ENCODE measurements at places on chromosomes 1 and 21. TPM values are rescaled to one million over a fixed set of nuclear protein-coding genes. Genes with fewer than 3 reads are reported as not detected.

DNA sequence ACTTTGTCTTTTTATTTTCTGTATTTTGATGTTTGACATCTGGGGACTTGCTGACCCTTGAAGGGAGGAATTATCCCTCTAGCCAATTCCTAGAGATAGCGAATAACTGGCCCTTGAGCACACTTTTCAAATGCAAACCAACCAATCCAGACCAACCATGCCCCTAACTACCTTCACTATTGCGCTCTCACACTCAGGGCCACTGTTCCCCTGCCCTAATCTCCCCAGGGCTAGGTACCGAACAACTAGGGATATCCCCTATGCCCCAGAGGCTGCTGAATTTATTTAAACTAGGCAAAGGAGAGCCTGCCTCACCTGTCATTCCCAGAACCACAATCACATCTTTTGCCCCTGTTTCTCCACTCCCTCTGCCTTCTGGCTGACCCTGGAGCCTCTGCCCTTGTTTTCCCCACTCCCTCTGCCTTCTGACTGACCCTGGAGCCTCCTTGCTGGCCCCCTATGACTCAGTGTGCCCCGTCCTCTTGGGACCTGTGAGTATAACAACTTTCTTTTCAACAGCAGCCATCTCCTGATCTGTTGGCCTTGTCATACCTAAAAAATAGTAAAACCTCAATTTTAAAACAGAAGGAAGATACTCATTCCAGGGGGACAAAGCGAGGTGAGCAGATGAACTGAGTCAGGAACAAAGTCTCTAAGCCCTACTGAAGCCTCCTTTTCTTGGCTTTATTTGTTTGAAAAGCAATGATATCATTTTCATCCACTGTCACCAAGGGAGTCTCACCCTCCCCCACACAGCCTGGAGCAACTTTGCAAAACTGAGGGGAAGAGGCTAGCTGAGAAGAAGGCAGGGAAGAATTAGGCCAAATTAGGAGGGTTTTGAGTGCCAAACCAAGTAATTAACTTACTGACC is 115.5 kb downstream of the NMNAT2 start:
- H3K27ac ChIP-seq: no peak overlapping the region
- no peak overlapping the region for H3K4me3 ChIP-seq

DNA sequence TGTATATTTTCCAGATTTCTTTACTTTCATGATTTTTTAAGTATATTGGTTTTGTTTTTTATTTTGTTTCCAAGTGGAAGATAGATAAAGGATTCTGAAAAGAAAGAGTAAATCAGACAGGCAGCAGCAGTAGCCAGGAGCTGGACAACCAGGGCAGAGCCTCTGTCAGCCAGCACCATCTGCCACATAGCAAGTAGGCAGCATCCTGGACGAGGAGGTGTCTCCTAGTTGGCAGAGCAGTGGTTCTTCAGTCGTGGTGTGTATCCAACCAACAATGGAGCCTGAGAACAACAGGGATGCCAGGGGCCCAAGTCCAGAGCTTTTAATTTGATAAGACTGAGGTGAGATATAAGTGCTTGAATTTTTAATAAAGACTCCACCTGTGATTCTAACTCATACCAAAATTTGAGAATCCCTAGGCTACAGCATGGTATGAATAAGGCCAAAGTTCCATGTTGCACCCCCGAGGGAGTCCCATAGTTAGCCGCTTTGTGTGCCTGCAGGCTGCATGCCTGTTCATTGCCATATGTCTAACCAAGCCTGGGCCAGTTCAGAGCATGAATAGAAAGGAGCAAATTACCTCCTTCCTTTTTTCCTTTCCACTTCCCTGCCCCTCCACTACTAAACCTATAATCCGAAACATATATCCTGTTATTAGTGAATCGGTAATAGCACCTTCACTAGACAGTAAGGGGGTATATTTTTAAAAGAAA is 153.2 kb downstream of the NTNG1 start:
- no peaks in the 10 kb centered on the region for H3K4me1 ChIP-seq
- no peaks in the 10 kb centered on the region for H3K27me3 ChIP-seq
- H3K4me3 ChIP-seq: no peak overlapping the region

Gene HAO2
- total RNA-seq: 1.9 TPM

Gene CRYAA
- not detected for total RNA-seq

Gene ADORA3
- total RNA-seq: 10.8 TPM

GRCh38 chr21:15128267-15128666 is 63.5 kb upstream of the NRIP1 start:
- no peaks in the 10 kb centered on the region for H3K36me3 ChIP-seq
- H3K27me3 ChIP-seq: no peaks in the 10 kb centered on the region
- no peak for DNase-seq

GRCh38 chr1:111216751-111217150 is 10.8 kb upstream of the CHI3L2 start:
- no peaks in the 10 kb centered on the region for H3K27me3 ChIP-seq
- no peak overlapping the region for H3K27ac ChIP-seq

DNA sequence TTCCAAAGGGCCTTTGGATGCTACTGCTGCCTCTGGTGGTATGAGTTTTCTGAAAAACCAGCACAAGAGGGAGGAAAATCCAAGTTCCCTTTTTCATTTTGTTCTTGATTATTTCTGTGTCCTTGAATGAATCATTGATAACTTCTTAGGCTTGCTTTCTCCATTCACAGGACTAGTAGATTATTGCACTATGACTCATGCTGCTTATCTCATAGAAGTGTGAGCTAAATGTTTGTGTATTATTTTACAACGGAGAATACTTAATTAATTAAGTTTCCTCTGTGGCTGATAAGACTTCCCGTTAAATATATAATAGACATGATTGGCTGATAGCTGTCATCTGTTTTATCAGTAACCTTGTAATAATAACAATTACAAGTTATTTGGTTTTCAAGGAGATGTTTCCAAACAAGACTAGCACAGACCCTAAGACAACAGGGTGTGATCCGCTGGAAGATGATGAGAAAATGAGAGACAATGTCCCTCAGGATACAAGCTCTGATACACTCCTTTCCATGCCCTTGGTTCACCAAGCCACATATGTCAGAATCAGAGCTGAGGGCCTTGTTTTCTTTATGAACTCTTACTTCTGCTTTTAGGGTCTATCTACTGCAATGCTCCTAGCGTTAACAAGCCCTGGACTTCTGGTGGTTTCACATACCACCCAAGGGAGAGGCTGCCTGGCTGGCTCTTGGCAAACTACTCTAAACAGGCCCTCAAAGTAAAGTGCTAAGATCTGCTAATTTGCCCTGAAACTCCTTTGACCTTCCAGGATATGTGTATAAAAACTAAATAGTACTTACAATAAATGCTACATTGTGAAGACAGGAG is 1078.3 kb downstream of the TTLL7 start:
- no peaks in the 10 kb centered on the region for H3K27me3 ChIP-seq
- H3K4me3 ChIP-seq: no peak overlapping the region
- no peak overlapping the region for H3K27ac ChIP-seq
- no peaks in the 10 kb centered on the region for H3K36me3 ChIP-seq
- H3K4me1 ChIP-seq: no peaks in the 10 kb centered on the region

DNA sequence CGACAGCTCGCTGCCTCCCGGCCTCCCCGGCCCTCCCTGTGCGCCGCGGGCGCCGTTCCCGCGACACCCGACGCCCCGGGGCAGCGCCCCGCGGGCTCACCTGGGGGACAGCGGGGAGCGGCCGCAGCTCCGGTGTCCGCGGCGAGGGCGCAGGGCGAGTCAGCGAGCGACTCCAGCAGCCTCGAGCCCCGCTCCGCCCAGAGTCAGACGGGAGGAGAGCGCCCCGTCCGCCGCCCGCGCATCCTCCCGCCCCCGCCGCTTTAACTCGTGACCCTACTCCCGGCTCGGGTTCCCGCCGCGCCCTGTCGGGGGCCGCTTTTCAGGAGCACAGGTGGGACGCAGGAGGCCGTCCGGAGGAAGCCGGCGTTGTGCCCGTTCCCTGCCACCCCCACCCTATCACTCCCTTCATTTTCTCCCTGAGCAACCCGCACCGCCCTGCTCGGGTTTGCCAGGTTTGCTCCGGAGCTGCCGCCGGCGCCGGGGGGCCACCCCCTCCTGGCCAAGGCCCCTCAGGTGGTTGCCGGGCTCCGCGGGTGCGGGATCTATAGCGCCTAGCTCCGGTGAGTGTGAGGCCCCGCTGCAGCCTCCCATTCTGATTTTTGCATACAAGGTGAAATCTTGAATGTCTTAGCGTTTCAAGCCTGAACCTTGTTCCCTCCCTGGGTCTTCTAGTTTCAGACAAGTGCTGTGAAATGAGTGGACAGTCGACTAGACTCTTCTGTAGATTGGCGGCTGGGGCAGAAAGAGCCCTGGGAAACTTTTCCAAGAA is at the start of gene MCOLN3:
Gene MCOLN3, minus strand, starts transcription at position 205 of the 769 bp plus-strand sequence. CDS start 3,140 bp downstream, outside the sequence.
- peaks cover 19% of the 10 kb centered on the region for H3K27me3 ChIP-seq
- H3K4me3 ChIP-seq: peak within 1 kb of the TSS; percentile 57
- peak within 1 kb of the TSS; percentile 10 for H3K27ac ChIP-seq
- peak; percentile 74 for DNase-seq

DNA sequence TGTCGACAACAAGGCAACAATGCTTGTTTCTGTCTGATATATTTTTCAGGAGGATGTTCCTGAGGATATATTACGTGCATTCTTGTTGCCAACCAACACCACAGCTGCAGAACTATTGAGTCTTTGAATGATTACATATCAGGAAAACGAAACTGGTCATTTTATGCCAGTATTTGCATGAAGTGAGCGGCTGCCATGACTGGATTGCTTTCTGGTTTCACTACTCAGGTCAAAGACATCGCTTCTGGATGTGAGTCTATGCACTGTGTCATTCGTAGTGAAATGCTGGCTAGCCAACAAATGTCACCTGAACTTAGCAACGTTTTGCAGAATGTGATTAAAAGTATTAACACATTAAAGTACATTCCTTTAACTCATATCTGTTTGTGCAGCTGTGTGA is 35.8 kb upstream of the OLFM3 start:
- H3K36me3 ChIP-seq: no peaks in the 10 kb centered on the region
- H3K27ac ChIP-seq: no peak overlapping the region
- no peaks in the 10 kb centered on the region for H3K4me1 ChIP-seq
- DNase-seq: no peak
- no peaks in the 10 kb centered on the region for H3K27me3 ChIP-seq

DNA sequence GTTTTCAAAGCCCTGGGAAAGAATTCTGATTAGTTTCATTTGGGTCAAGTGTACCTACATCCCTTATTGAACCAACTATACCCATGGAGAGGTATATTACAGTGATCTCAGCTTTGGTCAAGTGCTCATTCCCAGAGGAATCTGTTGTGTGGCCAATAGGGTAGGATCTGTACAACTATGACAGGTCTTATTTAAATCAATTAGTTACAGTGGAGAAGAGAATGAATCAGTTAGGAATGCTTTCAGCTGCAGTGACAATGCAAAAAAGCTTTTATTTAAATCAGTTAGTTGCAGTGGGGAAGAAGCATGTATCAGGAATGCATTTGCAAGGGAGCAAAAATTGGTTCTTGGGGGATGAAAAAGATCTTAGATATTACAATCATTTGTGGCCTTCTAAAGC is 119.0 kb downstream of the FGGY start:
- H3K4me1 ChIP-seq: no peaks in the 10 kb centered on the region
- H3K27ac ChIP-seq: no peak overlapping the region
- H3K36me3 ChIP-seq: peaks cover 2% of the 10 kb centered on the region
- no peak for DNase-seq
- H3K27me3 ChIP-seq: no peaks in the 10 kb centered on the region

DNA sequence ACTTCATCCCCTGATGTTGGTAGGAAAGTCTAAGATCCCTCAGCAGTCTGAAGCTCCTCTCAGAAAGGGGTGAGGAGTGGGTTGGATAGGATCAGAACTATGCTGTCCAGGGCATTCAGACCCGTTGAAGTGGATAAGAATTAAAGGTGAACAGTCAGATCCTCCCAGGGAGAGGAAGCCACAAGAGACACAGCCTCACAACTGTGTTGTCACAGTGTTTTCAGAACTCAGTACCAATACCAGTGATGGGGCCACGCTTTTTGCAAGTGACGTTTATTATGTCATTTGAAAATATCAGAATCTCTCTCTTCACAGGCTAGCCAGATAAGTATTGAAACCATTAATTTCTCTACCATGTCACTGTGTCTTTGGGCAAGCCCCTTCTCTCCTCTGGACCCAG is 15.4 kb upstream of the EPS15 start:
- no peaks in the 10 kb centered on the region for H3K36me3 ChIP-seq
- H3K27ac ChIP-seq: no peak overlapping the region
- no peak overlapping the region for H3K4me3 ChIP-seq
- H3K27me3 ChIP-seq: no peaks in the 10 kb centered on the region

DNA sequence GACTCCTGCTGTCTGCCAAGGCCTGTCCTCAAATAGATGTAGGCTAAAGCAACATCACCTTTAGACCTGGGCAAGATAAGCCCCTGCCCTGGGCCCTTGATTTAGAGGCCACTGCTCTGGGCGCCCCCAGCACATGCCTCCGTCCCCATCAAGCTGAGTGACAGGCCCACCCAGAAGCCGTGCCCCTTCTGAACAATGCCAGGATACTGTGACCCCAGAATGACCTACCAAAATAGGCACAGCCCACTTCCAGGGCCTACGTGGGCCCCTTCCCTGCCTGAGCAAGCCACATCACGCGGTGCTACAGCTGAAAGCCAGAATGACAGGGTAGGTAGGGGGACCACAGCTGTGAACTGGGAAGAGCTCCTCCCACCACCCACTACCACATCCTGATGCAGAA is 24.7 kb upstream of the BECN2 start:
- no peaks in the 10 kb centered on the region for H3K36me3 ChIP-seq
- H3K4me1 ChIP-seq: no peaks in the 10 kb centered on the region
- no peak for DNase-seq
- no peak overlapping the region for H3K4me3 ChIP-seq
- H3K27me3 ChIP-seq: no peaks in the 10 kb centered on the region
- H3K27ac ChIP-seq: no peak overlapping the region

GRCh38 chr21:38984568-38984967 is 178.8 kb downstream of the ETS2 start:
- H3K27me3 ChIP-seq: no peaks in the 10 kb centered on the region
- H3K4me3 ChIP-seq: no peak overlapping the region
- DNase-seq: no peak
- peaks cover 17% of the 10 kb centered on the region for H3K4me1 ChIP-seq
- peak overlapping the region; percentile 18 for H3K27ac ChIP-seq

DNA sequence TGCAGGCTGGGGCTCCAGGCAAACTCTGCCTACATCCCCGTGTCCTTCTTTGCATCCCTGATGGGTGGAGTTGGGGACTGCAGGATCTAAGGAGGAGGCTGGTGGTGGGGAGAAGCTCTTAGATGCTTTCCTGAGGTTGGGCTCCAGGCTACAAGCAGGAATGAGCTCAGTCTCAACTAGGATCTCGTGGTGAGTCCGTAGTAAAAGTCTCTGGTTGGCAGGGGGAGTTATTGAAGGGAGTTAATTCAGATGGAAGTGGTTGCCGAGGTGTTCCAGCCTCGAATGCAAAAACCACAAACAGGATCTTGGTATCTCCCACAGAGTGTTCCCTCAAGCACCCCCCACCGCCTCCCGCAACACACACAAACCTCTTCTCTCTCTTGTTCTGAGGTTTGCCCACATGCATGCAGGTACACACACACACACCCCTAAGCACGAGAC is 35.0 kb downstream of the TMCC2 start:
- no peak overlapping the region for H3K27ac ChIP-seq
- H3K4me3 ChIP-seq: no peak overlapping the region
- no peaks in the 10 kb centered on the region for H3K27me3 ChIP-seq
- H3K4me1 ChIP-seq: peaks cover 5% of the 10 kb centered on the region
- no peak for DNase-seq

- H3K4me1 ChIP-seq: peaks cover 22% of the 10 kb centered on the region
- peak; percentile 80 for DNase-seq
- peak overlapping the region; percentile 89 for H3K27ac ChIP-seq
- peak overlapping the region; percentile 99 for H3K4me3 ChIP-seq
Observed at GRCh38 chr1:145918992-145919939, 749 bp upstream of the PEX11B start.

Gene KRTAP10-4
- total RNA-seq: not detected

Data from kidney (tissue), 22 donors.